ENCODE measurements at places on chromosomes 4 and X. TPM values are rescaled to one million over a fixed set of nuclear protein-coding genes. Genes with fewer than 3 reads are reported as not detected.

NSG1 gene
- 6.8 TPM for total RNA-seq

NOX1 gene
- total RNA-seq = not detected

SSX7 gene
- not detected for total RNA-seq

CCNA2 gene
- 0.81 TPM for total RNA-seq

SNCA gene
- total RNA-seq = 4.0 TPM

GPC3 gene
- total RNA-seq = 6.7 TPM

TBC1D14 gene
- total RNA-seq = 33.1 TPM

RTL3 gene
- 0.08 TPM for total RNA-seq

TRAM1L1 gene
- 0.56 TPM for total RNA-seq

LARP7 gene
- 59.2 TPM for total RNA-seq

TLR2 gene
- 3.5 TPM for total RNA-seq

USP51 gene
- 1.6 TPM for total RNA-seq

LRP2BP gene
- 2.6 TPM for total RNA-seq

NKX3-2 gene
- not detected for total RNA-seq

CTSO gene
- 6.2 TPM for total RNA-seq

KCND1 gene
- 0.38 TPM for total RNA-seq

ASB5 gene
- total RNA-seq = 2.8 TPM

GRIA2 gene
- total RNA-seq = not detected

ITIH6 gene
- total RNA-seq = not detected

ESX1 gene
- not detected for total RNA-seq

SLC6A14 gene
- total RNA-seq = not detected
